HFF-Myc (cell line): ENCODE measurements at places on chromosomes 6 and 20.
A peak's percentile ranks its signal among the peaks of the same experiment; 100 is the strongest.

GRCh38 chr6:90319979-90320685 is 23.5 kb upstream of the BACH2 start:
- no peak for DNase-seq

GRCh38 chr20:36432096-36432495 is 109.2 kb upstream of the MYL9 start:
- DNase-seq = no peak

- no peak for DNase-seq
Observed at GRCh38 chr20:50967586-50967985, 9.0 kb downstream of the MOCS3 start.

DNA sequence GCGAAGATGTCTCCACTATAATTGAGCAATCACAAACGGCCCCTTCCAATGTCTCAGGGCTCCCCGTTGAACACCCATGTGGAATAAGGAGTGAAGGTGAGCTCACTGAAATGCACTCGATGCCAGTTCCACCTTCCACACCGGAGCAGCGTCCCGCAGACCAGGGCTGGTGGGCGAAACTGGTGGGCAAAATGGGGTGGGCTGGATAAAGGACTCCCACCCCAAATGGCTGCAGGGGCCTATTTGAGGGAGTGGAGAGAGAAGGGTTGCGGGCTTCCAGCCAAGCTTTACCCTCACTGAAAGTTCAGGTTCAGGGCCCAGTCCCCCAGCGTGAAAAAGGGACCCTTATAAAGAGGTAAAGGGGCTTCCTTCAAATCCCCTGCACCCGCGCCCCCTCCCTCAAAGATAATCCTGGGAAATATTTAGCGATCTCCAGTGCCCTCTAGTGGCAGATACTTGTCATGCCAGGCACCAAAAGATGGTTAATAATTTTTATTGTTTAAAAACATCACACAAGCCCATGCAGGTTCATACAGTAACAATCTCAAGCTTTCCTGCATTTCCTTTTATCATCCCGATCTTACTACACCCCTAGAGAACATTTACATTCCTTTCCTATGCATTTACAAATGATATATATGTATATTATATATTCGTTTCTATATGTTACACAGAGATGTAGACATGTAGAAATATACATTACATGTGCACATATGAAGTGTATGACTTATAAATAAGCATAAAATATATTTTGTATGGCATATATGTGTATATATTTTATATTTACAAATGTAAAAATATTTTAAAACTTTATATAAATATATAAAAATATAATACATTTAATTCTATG is 58.2 kb upstream of the NKX2-2 start:
- peak; percentile 1 for DNase-seq

DNA sequence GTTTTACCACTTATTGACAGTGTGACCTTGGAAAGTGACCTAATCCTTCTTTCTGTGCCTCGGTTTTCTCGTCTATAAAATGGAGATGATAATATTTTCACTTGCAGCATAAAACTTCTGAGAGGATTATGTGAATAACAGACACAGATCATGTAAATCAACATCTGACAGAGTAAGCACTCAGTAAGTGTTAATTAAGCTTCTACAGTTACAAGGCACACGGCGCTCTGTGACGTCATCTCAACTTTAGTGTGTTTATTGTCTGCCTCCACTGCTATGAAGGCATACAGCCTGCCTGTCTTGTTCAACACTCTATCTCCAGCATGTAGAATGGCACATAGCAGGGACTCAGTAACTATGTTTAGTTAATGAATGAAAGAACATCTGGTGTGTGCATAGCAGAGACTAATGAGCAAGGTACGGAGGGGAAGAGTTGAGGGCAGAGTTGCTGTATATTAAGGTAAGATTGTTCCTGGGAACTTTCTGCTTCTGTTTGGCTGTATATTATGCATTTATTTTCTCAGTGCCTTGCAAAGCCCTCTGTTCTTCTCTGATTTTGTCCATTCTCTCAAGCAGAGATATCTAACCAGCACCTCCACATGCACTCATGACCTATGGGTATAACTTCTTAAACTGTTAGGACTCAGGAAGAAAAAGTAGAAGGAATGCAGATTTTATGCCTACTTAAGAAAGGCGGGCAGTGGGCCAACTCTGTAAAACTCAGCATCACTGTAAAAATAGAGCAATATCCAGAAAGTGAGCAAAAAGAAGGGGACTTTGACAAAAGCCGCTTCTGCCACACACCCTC is 66.4 kb upstream of the STMND1 start:
- DNase-seq = no peak

DNA sequence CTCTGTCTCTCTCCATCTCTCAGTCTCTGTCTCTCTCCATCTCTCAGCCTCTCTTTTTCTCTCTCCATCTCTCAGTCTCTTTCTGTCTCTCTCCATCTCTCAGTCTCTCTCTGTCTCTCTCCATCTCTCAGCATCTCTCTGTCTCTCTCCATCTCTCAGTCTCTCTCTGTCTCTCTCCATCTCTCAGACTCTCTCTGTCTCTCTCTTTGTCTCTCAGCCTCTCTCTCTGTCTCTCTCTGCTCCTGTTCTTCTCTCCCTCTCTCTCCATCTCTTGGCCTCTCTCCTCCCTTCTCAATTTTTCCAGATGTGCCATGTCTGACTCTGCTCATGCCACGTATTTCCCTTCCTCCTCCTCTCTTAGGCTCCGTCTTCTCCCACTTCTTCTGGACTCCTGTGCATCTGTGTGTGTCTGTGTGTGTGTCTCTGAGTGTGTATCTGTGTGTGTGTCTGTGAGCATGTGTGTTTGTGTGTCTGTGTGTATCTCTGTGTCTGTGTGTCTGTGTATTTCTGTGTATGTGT is 72.7 kb downstream of the SRC start:
- DNase-seq = no peak

GRCh38 chr6:113969888-113970804 is 802 bp downstream of the HDAC2 start:
- DNase-seq = no peak
